ENCODE measurements at places on chromosomes 4 and X. TPM values are rescaled to one million over a fixed set of nuclear protein-coding genes. Genes with fewer than 3 reads are reported as not detected.

The CCNG2 gene
- total RNA-seq, result 18.6 TPM

The GLOD5 gene
- not detected for total RNA-seq

The CCKAR gene
- not detected for total RNA-seq

The DIPK2B gene
- 6.5 TPM for total RNA-seq

The TNIP3 gene
- total RNA-seq, result 0.15 TPM

DNA sequence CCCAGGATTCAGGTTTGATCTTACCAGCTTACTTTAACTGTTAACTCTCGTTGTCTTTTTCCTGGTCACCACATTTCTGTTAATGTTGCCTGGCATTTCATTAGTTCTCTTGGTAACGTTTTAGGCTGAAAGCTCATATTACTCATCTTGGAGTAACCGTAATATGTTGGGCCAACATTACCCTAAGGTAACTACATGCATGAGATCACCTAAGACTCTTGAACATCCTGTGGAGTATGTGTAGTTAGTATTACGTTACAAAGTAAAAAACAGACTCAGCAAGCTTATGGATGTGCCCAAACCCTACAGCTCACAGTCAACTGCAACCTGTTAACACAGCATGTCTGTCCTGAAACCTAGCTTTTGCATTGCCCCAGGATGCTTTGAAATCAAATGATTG, 203.3 kb upstream of the HS3ST1 start:
- no peak for DNase-seq
- no peaks in the 10 kb centered on the region for H3K4me1 ChIP-seq
- no peaks in the 10 kb centered on the region for H3K27me3 ChIP-seq
- no peak overlapping the region for H3K4me3 ChIP-seq

GRCh38 chr4:39324897-39325613, 41.1 kb downstream of the RFC1 start:
- H3K27me3 ChIP-seq, result no peaks in the 10 kb centered on the region
- H3K4me3 ChIP-seq, result no peak overlapping the region
- no peaks in the 10 kb centered on the region for H3K4me1 ChIP-seq

GRCh38 chr4:43843501-43843900, 605.1 kb downstream of the KCTD8 start:
- no peaks in the 10 kb centered on the region for H3K36me3 ChIP-seq
- no peak for DNase-seq

GRCh38 chr4:110851989-110852388, 229.1 kb upstream of the PITX2 start:
- DNase-seq, result no peak
- H3K27me3 ChIP-seq, result no peaks in the 10 kb centered on the region
- H3K4me1 ChIP-seq, result no peaks in the 10 kb centered on the region
- no peak overlapping the region for H3K4me3 ChIP-seq
- no peak overlapping the region for H3K27ac ChIP-seq
- H3K36me3 ChIP-seq, result no peaks in the 10 kb centered on the region

DNA sequence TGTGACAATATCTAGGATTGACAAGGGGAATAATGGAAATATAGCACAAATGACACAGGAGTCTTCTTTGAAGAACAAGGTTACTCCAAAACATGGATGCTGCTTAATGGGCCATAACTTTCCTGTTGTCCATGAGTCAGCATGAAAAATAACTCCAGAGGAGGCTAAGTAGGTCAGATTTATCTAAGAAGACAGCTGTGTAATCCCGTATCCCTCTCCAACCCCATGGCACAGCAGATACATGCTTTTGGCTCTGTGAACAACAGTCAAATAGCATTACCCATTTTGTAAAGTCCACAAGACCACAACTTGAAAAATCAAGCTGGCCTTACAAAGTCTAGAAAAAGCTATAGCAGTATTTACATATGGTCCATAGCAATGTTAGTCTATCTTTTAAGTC, 2.1 kb upstream of the TMEM131L start:
- no peaks in the 10 kb centered on the region for H3K27me3 ChIP-seq
- DNase-seq, result no peak
- no peak overlapping the region for H3K4me3 ChIP-seq
- H3K27ac ChIP-seq, result no peak overlapping the region
- no peaks in the 10 kb centered on the region for H3K4me1 ChIP-seq

DNA sequence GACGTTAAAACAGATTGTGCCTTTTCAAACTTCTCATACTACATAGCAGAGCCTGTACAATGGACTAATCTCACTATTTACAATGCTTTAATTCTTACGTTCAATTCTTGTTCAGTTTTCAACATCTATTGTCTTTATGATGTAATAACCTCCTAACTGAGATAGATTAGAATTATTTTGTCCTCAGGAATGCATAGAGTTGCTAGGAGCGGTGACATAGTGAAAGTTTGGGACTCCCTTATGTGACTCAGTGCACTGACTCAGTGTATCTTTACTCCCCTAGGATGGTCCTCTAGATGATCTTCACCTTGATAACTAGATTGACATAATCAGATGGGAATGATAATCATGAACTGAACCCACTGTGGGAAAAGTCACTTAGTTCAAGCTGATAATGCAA, 151.5 kb downstream of the VEGFC start:
- H3K27ac ChIP-seq, result no peak overlapping the region
- no peaks in the 10 kb centered on the region for H3K36me3 ChIP-seq
- no peaks in the 10 kb centered on the region for H3K27me3 ChIP-seq
- no peak for DNase-seq

GRCh38 chr4:17981063-17981462, 40.5 kb downstream of the LCORL start:
- DNase-seq, result no peak
- H3K27ac ChIP-seq, result no peak overlapping the region
- H3K36me3 ChIP-seq, result no peaks in the 10 kb centered on the region
- H3K4me3 ChIP-seq, result no peak overlapping the region
- H3K4me1 ChIP-seq, result no peaks in the 10 kb centered on the region

GRCh38 chr4:176277162-176277904, 8.3 kb upstream of the ASB5 start:
- H3K4me1 ChIP-seq, result no peaks in the 10 kb centered on the region
- no peak overlapping the region for H3K4me3 ChIP-seq
- H3K27me3 ChIP-seq, result no peaks in the 10 kb centered on the region

GRCh38 chr4:147821555-147821954, 89.7 kb downstream of the ARHGAP10 start:
- no peaks in the 10 kb centered on the region for H3K36me3 ChIP-seq
- peaks cover 24% of the 10 kb centered on the region for H3K4me1 ChIP-seq
- H3K4me3 ChIP-seq, result no peak overlapping the region
- no peak for DNase-seq
- H3K27me3 ChIP-seq, result no peaks in the 10 kb centered on the region

GRCh38 chr4:38995660-38996005, 36.6 kb downstream of the TMEM156 start:
- no peak for DNase-seq
- H3K4me1 ChIP-seq, result no peaks in the 10 kb centered on the region
- no peaks in the 10 kb centered on the region for H3K36me3 ChIP-seq
- no peak overlapping the region for H3K4me3 ChIP-seq
- no peaks in the 10 kb centered on the region for H3K27me3 ChIP-seq

- no peak within 1 kb of the TSS for H3K4me3 ChIP-seq
- H3K36me3 ChIP-seq, result no peaks in the 10 kb centered on the region
- H3K27me3 ChIP-seq, result no peaks in the 10 kb centered on the region
- no peak within 1 kb of the TSS for H3K27ac ChIP-seq
- DNase-seq, result no peak
Observed at GRCh38 chrX:70908541-70908940, at the start of gene TEX11. Gene TEX11 (minus strand): TSS chrX:70908711. CDS start chrX:70907789, 922 bp downstream.

GRCh38 chr4:131411393-131411792, 1737.7 kb upstream of the PCDH10 start:
- no peaks in the 10 kb centered on the region for H3K27me3 ChIP-seq
- no peaks in the 10 kb centered on the region for H3K36me3 ChIP-seq
- no peak overlapping the region for H3K4me3 ChIP-seq

DNA sequence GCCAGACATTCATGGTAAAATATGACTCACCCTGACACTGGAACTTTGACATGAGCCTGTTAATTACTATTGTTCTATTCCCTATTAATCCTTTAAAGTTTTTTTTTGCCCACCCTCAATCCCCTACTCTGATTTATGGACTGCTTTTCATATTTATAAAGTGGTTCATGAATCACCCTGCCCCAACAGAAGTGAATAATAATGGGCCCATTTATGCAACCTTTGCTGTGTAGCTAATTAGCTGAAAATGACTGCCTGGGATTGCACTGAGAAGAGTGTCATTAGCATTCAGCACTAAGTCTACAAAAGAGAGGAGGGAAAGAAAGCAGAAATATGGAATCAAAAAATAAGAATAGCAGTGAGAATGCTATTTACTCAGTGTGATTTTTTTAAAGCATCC, 154.3 kb downstream of the COMMD8 start:
- H3K4me3 ChIP-seq, result no peak overlapping the region
- no peak overlapping the region for H3K27ac ChIP-seq
- H3K4me1 ChIP-seq, result no peaks in the 10 kb centered on the region
- DNase-seq, result no peak

DNA sequence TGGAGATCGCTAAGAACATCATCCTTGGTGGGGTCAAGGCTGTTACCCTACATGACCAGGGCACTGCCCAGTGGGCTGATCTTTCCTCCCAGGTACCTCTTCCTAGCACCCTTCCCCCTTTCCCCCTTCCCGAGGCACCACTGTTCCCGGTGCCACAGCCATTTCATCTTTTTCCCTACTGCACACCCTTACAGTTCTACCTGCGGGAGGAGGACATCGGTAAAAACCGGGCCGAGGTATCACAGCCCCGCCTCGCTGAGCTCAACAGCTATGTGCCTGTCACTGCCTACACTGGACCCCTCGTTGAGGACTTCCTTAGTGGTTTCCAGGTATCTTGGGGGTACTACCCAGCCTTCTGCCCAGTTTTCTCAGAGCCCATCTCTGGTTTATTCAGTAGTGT, 5.7 kb downstream of the UBA1 start:
- H3K27me3 ChIP-seq, result no peaks in the 10 kb centered on the region
- H3K27ac ChIP-seq, result no peak overlapping the region
- H3K36me3 ChIP-seq, result no peaks in the 10 kb centered on the region
- no peak for DNase-seq

Data from ovary (tissue), 10 donors.